ENCODE measurements at places on chromosomes 5 and 9.

GRCh38 chr9:137023157-137023556 lies 4.9 kb downstream of the ABCA2 start:
- no peak for DNase-seq
- H3K4me1 ChIP-seq, result peaks cover 31% of the 10 kb centered on the region
- H3K36me3 ChIP-seq, result peaks cover 6% of the 10 kb centered on the region
- H3K27me3 ChIP-seq, result peaks cover 2% of the 10 kb centered on the region

DNA sequence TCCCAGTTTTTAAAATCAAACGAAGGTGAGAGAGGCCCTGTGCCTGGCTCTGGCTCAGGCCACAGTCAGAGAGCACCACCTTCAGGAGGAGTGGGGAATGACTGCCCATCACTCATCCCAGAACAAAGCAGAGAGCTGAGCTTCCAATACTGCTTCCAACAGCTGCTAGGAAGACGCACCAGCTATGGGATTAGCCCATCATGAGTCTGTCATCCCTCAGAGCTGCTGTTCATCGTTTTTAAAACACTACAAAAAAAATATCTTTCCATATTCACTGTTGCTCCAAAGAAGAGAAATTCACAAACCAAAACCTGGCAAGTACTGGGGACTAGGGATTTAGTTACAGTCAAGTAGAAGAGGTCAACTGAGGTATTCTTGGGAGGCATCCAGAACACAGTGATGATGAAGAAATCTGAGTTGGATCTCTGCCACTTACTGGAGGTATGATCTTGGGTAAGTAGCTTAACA lies 102.4 kb downstream of the CDK5RAP2 start:
- peak; percentile 39 for DNase-seq
- no peaks in the 10 kb centered on the region for H3K27me3 ChIP-seq
- H3K4me1 ChIP-seq, result no peaks in the 10 kb centered on the region

DNA sequence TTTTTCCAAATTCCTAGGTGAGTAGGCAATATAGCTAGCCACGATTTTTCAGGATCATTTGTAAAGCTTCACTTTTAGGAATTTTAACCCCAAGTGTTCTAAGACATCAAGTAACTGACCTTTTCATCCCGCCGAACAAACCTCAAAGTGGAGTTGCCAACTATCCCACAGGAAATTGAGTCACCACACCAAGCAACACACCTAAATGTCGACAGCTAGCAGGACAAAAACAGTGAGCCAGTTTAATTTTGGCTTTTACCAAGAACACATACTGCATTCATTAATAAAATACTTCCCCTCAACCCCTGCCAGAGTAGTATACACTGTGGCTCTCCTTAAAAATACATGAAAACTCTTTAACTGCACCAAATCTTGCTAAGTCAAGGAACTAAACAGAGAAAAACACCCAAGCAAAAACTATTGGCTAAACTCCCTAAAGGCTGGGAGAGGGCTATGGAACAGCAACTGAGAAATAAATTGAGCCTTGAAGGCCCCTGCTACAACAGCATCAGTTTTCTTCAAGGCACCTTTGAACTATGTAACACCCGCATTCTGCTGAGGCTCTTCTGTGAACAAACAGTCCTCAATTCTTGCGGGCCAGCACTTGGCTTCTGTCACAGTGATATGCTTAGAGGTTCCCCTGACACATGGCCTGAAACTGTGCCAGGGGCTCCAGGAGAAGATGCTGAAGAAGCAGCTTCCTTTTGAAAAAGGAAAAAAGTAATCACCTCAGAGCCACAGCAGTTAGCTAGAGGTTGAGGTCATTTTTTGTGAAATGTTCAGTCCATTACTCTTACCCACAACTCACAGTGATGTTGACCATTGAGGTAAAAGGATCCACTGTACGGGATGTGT lies 459.6 kb downstream of the RAB3C start:
- DNase-seq, result peak; percentile 32
- no peaks in the 10 kb centered on the region for H3K27me3 ChIP-seq
- H3K4me3 ChIP-seq, result peak overlapping the region; percentile 47
- peaks cover 22% of the 10 kb centered on the region for H3K36me3 ChIP-seq
- peak overlapping the region; percentile 54 for H3K27ac ChIP-seq

DNA sequence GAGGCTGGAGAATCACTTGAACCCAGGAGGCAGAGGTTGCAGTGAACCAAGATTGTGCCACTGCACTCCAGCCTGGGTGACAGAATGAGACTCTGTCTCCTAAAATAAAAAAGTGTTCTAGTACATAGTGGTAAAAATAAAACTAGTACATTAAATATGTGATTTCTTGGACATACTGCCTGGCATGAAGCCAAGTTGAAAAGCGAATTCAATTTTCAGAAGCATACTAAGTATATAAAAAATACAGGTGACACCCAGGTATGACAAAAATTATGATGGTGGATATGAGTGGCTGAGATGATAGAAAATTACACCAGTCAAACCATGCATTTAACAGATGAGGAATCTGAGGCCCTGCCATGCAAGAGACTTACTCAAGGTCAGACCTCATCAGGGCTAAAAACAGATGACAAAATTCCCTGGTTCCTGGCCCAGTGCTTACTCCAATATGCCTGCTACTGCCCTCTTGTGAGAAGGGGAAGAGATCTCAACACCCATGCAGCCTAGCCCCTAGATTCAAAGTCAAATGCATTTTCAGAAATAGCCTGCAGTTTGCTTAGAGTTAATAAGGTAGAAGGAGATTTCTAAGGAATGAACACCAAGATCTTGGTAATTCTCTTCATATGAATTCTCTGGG lies 46.6 kb upstream of the GNPDA1 start:
- H3K4me1 ChIP-seq, result peaks cover 12% of the 10 kb centered on the region
- DNase-seq, result no peak
- no peaks in the 10 kb centered on the region for H3K27me3 ChIP-seq
- no peaks in the 10 kb centered on the region for H3K36me3 ChIP-seq
- no peak overlapping the region for H3K27ac ChIP-seq
- no peak overlapping the region for H3K4me3 ChIP-seq

Measured in activated CD8-positive, alpha-beta T cell treated with anti-CD3 and anti-CD28 coated beads, Interleukin-2, amount 10 ng/mL, durations not matched to agents 7 days and 5 days (primary cell).